ENCODE measurements at places on chromosomes 7 and 10.
A peak's percentile ranks its signal among the peaks of the same experiment; 100 is the strongest.

- DNase-seq, result no peak
These were observed 63.2 kb downstream of the KCNMA1 start for GRCh38 chr10:77574438-77574837.

- no peak for DNase-seq
These were observed 644 bp upstream of the ABI1 start for GRCh38 chr10:26861205-26861998.

- no peak for DNase-seq
These were observed 605 bp upstream of the NFKB2 start for GRCh38 chr10:102394801-102395399.

- peak; percentile 3 for DNase-seq
These were observed 550 bp upstream of the CALU start for GRCh38 chr7:128738570-128739047.

DNA sequence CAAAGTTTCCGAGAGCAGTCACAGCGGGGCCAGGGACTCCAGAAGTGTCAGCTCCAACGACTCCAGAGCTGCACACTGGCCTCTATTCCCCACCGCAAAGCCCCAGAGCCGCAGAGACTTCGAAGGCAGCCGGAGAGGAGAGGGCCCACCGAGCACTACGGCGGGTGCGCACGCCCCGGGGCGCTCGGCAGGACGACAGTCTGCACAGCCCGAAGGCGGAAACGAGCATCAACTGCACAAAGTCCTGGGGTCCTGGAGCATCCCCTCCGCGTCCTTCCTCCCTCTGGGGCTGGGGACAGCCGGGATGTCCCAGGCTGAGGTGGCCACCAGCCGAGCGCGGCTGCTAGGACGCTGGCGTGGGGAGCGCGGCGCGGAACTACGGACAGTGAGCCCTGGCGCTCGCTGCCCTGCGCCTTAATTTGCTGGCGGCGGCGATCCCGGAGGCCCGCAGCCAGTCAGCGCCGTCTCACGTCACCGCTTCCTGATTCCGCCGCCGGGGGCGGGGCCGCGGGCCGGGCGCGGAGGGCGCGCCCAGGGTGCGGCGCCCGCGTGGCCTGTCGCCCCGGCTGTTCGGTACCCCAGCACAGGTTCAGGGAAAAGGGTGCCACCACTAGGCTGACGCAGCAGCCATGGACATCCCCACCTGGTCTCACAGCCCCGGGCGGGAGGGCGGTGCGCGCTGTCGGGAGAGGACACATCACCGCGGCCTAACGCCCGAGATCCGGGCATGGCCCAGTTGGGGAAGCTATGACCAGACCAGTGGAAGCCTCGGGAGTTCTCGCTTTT lies at the start of gene TBX20:
TSS of gene TBX20 (minus strand) at position 391 of the 786 bp plus-strand sequence. CDS start 480 bp downstream, outside the sequence.
- DNase-seq, result no peak

GRCh38 chr10:98400482-98400881 lies 14.5 kb downstream of the PYROXD2 start:
- DNase-seq, result no peak

DNA sequence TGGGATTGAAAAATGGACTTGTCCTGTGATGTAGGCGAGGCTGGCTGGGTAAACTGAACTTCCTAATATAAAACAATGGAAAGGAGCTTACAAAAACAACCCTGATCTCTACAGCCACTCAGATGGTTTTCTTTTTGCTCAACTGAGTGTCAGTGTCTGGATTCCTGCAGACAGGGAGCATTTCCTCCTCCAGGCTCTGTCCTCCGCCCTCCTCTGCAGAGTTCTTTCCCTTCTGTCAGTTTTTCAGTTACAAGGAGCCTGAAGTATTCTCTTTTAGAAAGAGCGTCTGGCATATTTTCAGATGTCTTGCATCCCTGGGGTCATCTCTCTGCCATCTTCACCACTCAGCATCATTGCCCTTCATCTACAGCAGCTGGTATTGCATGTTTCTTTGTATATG lies 50.0 kb upstream of the PITRM1 start:
- no peak for DNase-seq

DNA sequence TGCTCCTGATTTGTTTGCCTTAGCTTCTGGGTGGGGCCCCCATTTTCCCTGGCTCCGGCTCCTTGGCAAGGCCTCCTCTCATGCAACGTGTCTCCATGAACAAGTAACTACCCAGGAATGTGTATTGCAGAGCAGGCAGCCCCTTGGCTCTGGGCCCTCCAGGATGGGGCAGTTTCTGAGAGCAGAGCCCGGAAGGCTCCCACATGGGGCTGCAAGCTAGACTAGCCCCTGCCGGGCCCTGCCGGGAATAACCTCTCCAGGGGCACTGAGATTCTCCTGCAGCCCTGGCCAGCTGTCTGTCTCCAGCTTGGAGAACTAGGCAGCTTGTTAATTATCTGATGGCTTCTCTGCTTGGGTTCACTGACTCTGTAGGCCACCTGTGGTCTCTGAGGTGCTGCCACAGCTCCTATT lies 184.0 kb upstream of the INHBA start:
- no peak for DNase-seq

DNA sequence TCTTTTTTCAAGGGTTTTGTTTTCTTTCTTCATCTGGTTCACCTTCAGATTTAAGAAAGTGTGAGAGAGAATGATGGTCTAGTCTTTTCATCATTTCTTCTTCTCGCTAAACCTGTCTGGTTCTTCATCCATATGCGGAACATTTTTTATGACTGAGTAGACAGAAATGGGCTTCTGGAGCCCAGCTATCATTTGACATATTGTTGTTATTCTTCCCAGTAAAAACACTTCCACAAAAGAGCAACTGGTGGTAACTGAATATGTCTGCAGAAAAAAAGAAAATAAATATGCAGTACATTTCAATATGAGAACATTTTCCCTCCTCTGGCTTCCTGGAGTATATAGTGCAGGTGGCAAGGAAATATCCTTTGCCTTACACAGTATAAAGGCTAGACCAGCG lies 209.5 kb downstream of the JCAD start:
- DNase-seq, result no peak

- DNase-seq, result no peak
These were observed 166.2 kb downstream of the EXOC4 start for GRCh38 chr7:133419041-133419440.
